ENCODE measurements at places on chromosomes 5 and 9.

- no peak for DNase-seq
These were observed 14.7 kb downstream of the MPDZ start for GRCh38 chr9:13264788-13265187.

DNA sequence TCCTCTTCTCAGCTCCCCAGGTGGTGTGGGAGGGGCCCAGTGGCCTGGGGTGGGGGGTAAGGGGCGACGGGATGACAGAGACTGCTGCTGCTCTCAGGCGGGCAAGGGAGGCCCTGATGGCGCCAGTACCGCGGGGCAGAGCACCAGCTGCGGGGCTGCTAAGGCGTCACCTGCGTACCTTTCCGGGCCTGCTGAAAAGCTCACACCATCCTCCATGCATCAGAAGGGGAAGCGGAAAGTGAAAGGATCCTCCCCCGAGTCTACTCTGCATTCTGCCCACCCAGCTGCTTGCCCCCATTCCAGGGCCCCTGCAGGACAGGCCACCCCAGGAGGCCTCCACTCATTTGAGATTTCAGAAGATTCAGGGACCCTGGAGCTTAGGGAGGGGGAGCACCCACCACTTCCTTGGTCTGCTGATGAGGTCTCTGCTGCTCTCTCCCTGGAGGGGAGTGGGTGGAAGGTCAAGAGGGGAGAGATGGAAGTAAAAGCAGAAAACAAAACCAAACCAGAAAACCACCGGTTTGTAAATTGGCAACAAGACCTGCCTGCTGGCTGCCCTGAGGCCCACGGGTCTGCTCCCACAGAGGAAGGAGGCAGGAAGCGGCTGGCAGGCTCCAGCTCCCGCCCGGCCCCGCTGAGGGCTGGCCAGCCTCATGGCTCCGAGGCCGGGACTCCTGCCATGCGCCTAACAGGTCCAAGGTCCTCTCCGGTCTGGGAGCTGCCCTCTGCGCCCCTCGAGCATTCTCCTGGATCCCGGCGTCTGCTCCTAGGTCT is 33.6 kb downstream of the PRRT1B start:
- DNase-seq = no peak

- no peak for DNase-seq
These were observed 14.3 kb downstream of the LCP2 start for GRCh38 chr5:170283296-170283695.

- DNase-seq = no peak
These were observed 607.8 kb upstream of the PTGER4 start for GRCh38 chr5:40071870-40072269.

DNA sequence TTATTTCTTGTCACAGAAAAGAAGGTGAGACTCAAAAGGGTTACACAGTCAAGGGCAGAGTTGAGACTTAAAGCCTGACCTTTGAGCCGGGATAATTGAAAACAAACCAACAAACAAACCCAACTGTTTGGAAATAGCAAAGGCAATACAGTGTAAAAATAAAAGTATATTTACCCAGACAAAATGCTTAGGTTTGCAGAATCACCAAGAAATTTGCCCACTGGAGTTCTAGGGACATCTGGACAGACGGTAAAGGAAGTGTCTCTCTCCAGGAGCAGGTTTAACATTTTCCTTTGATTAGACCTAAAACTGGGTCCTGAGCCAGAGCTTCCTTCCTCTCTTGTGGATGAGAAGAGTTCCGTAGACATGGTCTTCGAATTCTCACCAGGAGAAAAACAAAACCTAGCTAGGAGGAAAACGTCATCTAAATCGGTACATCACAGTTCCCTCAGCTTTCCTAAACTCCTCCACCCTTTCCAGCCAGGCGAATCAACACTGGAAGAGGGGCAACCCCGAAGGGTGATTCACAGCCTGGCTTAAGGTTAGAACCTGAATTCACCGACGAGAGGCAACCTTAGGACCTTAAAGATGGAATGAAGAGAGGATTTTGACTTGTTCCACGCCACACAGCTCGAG is 673 bp downstream of the CDC25C start:
- no peak for DNase-seq

DNA sequence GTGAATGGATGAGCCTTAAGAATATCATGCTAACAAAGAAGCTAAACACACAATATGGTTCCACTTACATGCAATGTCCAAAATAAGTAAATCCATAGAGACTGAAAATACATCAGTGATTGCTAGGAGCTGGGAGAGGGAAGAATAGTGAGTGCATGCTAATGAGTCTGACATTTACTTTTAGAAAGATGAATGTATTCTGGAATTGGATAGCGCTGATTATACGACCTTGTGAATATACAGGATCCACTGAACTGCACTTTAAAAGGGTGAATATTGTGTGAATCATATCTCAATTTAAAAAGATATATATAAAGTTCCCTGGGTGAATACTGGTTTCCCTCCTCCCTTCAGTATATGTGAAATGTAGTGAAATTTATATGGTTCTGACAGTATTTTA is 46.2 kb downstream of the LOX start:
- no peak for DNase-seq

- DNase-seq = no peak
These were observed 1209.1 kb downstream of the CDH12 start for GRCh38 chr5:21644032-21644431.

GRCh38 chr5:172686111-172686510 is 45.0 kb downstream of the NEURL1B start:
- no peak for DNase-seq

DNA sequence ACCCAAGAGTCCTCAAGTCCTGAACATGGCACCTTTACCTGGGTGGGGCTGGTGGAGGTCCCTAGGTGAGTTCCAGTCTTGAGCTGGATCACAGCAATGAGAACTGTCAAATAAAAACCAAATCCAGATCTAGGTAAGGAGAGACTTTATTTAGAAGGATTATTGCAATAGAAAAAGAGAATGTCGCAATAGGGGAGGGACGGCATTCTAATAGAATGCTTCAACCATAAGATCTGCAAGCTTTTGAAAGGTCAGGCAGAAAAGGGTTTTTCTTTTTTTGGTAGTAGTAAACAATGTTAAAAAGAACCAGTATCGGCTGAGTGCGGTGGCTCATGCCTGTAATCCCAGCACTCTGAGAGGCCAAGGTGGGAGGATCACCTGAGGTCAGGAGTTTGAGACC is 5.2 kb upstream of the GCNT1 start:
- no peak for DNase-seq

DNA sequence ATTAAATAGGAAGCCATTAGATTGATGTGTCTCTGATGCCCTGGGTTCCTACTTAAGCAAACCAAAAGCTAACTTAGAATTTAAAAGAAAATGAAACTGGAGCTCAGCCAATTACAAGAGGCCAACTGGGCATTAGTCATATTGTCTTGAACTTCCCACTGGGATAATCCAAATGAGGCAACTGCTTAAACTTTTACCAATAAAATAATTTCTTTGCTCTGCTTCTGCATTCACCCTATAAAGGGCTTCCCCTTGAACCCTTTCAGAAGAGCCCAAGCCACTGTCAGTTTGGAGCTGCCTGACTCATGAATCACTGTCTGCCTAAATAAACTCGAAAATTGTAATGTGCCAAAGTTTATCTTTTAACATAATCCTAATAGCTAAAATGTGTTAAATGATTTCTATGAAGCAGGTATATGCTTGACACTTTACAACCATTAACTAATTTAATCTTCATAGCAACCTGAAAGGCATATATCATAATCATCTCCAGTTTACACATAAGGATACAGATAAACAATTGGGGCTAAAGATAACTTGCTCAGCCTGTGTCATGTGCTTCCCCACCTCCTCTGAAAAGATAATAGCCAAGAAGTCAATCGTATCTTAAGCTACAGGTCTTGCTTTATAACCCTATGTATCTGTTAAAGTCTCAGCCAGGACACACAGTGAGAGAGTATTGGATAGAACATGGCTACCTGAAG is 11.5 kb downstream of the GPR150 start:
- DNase-seq = no peak
